ENCODE measurements at places on chromosomes 11 and 22. TPM values are rescaled to one million over a fixed set of nuclear protein-coding genes. Genes with fewer than 3 reads are reported as not detected.

C1QTNF4 gene
- not detected for total RNA-seq

F2 gene
- 0.92 TPM for total RNA-seq

FOXRED2 gene
- total RNA-seq = 4.6 TPM

OR8D4 gene
- 1.4 TPM for total RNA-seq

RFPL2 gene
- not detected for total RNA-seq

LRRN4CL gene
- total RNA-seq = 8.2 TPM

MYRF gene
- 527 TPM for total RNA-seq

TPBGL gene
- not detected for total RNA-seq

SLC16A8 gene
- total RNA-seq = not detected

TSPAN4 gene
- total RNA-seq = 27.2 TPM

HTR3A gene
- not detected for total RNA-seq

OR52D1 gene
- not detected for total RNA-seq

VSIG10L2 gene
- not detected for total RNA-seq

SLC6A5 gene
- total RNA-seq = not detected

CSNK2A3 gene
- not detected for total RNA-seq

ISX gene
- total RNA-seq = not detected

FGF3 gene
- not detected for total RNA-seq

LINC01488 gene
- total RNA-seq = not detected

P2RY2 gene
- not detected for total RNA-seq

TSGA10IP gene
- not detected for total RNA-seq

OR6Q1 gene
- not detected for total RNA-seq

OR8G1 gene
- not detected for total RNA-seq

SHANK3 gene
- total RNA-seq = 12.7 TPM

OR52H1 gene
- not detected for total RNA-seq

MGAT3 gene
- 0.89 TPM for total RNA-seq

CARNS1 gene
- 2.2 TPM for total RNA-seq

MB gene
- not detected for total RNA-seq

SBF1 gene
- total RNA-seq = 65.2 TPM

OR52B2 gene
- not detected for total RNA-seq

SULT4A1 gene
- total RNA-seq = not detected

NELL1 gene
- total RNA-seq = not detected

CRYBB3 gene
- not detected for total RNA-seq

SLC7A4 gene
- not detected for total RNA-seq

WBP2NL gene
- not detected for total RNA-seq

MN1 gene
- total RNA-seq = 5.1 TPM

LDHA gene
- 236 TPM for total RNA-seq

PANX1 gene
- 18.4 TPM for total RNA-seq

PLAAT2 gene
- not detected for total RNA-seq

RTN4RL2 gene
- total RNA-seq = not detected

ZNF143 gene
- 27.1 TPM for total RNA-seq

MLC1 gene
- total RNA-seq = not detected

PRRG4 gene
- 8.4 TPM for total RNA-seq

OR52I2 gene
- total RNA-seq = not detected

KDM4E gene
- total RNA-seq = not detected

TEX12 gene
- 2.0 TPM for total RNA-seq

NLRP10 gene
- total RNA-seq = not detected

DDX6 gene
- total RNA-seq = 203 TPM

DEPDC7 gene
- total RNA-seq = 2.9 TPM

MRPL40 gene
- 21.7 TPM for total RNA-seq

TRIM49D2 gene
- total RNA-seq = not detected

ACR gene
- not detected for total RNA-seq

KRTAP5-9 gene
- total RNA-seq = not detected

GLYATL2 gene
- not detected for total RNA-seq

NTM gene
- total RNA-seq = not detected

SCO2 gene
- total RNA-seq = not detected

CCDC117 gene
- total RNA-seq = 12.5 TPM

HPX gene
- total RNA-seq = not detected

CCDC73 gene
- total RNA-seq = not detected

Measured in stomach (tissue), 19 donors.